ENCODE measurements at places on chromosomes 4 and X.

- no peak for DNase-seq
These were observed 703.6 kb upstream of the FAM241A start for GRCh38 chr4:111441687-111442086.

DNA sequence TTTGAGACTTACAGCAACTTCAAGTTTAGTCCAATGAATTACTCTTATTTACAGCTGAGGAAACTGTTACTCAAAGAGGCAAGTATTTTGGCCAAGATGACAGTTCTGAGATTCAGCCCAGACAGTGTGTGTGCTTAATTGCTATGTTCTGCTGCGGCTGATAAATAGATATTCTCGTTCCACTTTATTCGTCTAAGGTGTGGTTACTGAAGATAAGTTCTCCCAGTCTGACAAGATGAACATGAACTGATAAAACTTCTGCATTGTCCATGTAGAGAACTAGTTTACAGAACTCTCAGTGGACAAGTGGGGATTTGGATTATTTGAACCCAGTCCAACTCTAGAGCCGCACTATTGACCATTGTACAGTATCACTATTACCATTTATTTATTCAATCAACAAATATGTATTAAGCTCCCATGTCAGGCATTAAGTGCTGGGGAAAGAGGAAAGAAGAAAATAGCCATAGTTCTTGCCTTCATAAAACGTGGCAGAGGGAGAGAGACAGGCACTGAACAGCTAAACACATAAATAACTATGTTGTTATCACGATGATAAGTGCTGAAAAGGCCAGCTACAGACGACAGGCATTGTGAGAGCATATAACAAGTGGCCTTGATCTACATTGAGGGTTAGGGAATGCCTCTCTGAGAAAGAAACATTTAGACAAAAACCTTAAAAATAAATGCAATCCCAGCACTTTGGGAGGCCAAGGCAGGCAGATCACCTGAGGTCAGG, 4.0 kb upstream of the DHX15 start:
- no peak for DNase-seq

GRCh38 chrX:9466124-9466495, 1.3 kb downstream of the TBL1X start:
- peak; percentile 23 for DNase-seq

GRCh38 chr4:6591781-6592180, 16.8 kb downstream of the MAN2B2 start:
- DNase-seq: no peak

GRCh38 chrX:32170481-32170880, 1040.9 kb downstream of the DMD start:
- no peak for DNase-seq

GRCh38 chr4:139655116-139655515, 10.5 kb upstream of the MGST2 start:
- DNase-seq: peak; percentile 61

GRCh38 chr4:113293674-113294073, 244.2 kb downstream of the ANK2 start:
- no peak for DNase-seq

- no peak for DNase-seq
These were observed 27.8 kb upstream of the HNRNPD start for GRCh38 chr4:82401600-82401999.

GRCh38 chr4:183097231-183098018, 1.6 kb upstream of the WWC2 start:
- DNase-seq: no peak

- no peak for DNase-seq
These were observed 629.0 kb upstream of the ZFP42 start for GRCh38 chr4:187366530-187366929.

GRCh38 chr4:5753766-5754528, 42.9 kb downstream of the EVC start:
- DNase-seq: peak; percentile 95

GRCh38 chrX:150352114-150352513, 11.0 kb upstream of the MAMLD1 start:
- no peak for DNase-seq

- no peak for DNase-seq
These were observed 254.3 kb downstream of the PACRGL start for GRCh38 chr4:20954541-20954940.

DNA sequence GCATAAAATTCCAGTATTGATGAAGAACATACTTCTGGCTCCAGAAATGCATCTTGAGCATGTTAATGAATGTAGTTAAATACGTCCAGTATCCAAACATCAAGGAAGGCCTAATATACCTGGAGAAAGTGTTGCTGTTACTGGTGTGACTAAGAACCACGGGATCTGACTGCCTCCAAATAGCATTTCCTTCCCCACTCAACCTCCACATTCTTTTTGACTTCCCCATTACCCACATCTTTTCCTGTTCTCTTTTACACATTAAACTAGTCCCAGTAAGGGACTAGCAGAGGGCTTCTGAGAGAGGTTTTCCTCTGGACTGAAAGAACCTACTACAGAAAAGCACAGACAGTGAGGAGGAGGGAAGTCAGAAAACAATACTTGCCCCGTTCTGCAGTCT, 482.8 kb upstream of the HTR2C start:
- DNase-seq: peak; percentile 5

- DNase-seq: no peak
These were observed 1577.0 kb upstream of the TENM3 start for GRCh38 chr4:180665994-180666824.

DNA sequence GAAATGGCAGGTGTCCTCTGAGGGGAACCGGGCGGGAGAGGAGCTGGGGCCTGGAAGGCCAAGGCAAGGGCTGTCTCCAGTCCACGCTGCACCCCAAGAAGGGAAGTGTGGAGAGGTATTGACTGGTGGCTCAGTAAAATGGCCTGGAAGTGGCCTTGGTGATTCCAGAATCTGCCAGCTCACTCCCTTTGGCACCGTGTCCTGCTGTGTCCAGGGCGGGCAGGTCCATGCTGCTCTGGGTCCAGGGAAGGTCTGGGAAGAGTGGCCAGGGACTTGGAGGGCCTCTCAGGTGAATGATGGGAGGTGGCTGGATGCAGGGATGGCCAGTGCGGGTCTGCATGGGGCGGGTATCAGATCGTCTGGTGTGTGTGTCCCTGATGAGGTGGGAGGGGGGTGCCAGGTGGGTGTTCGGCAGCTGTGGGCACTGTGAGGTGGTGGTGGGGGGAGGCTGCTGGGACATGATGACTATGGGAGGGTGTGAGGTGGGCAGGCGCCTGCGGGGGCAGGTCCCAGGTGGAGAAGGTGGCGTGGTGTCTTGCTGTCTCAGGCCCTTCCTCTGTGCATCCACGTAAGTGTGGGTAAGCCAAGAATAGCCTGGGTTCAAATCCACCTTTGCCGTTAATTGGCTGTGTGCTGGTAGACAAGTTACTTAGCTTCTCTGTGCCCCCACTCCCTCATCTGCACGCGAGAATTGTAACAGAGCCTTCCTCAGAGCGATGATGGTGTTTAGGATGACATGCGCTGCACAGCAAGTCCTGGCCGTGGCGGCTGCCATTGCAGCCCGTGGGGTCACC, 17.7 kb downstream of the RGS12 start:
- DNase-seq: no peak

- no peak for DNase-seq
These were observed 357.1 kb upstream of the KLHL4 start for GRCh38 chrX:87160435-87161010.

GRCh38 chrX:150463566-150463965, 100.4 kb downstream of the MAMLD1 start:
- DNase-seq: no peak

DNA sequence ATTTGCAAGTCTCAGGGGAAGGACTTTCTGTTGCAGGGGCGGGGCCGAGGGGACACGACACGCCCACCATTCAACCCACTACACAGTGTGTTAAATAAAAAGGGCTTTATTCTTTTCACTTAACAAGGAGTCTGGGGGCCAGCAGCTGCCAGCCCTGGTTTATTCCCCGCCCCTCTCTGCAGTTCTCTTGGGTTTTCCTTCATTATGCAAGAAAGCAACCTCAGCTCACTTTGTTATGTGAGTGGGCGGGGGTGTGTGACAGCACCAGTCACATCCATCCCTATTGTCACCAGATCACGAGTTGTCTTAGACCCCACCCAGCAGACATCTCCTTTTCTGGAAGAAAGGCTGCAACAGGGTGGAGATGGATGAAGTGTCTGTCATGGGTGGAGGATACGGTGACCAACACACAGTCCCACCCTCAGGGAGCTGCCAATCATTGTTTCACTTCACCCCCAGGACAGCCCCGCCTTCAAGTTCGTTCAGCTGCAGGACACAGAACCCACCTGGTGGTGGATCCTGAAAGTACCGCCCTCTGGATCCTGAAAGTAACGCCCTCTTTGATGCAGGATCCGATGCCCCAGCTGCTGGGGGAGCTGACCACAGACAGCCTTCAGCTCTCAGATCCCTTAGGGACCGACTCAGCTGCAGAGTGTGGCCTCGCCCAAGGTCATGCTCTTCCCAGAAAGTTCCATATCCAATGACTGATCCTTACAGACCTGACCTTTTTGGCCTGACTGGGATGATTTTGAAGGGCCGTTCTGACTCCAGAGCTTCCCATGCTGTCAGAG, 79.6 kb downstream of the SMIM20 start:
- no peak for DNase-seq

- no peak for DNase-seq
These were observed 1.4 kb downstream of the DDX3X start for GRCh38 chrX:41335198-41335957.

DNA sequence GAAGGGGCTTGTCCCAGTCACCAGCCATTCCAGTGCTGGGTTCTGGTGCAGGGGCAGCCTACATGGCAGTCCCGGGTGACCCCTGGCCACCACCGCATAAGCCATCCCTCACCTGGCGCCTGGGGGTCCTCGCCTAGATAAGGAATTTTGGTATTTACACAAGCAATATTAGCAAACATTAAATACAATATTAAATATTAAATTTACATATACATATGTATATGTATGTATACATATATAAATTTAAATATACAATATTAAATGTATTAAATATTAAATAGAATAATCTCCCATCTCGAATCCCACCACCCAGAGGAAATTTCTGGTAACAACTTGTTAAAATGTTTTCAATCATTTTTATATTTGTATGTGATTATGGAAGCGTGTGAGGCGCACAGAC, 104.6 kb upstream of the AFAP1 start:
- no peak for DNase-seq

DNA sequence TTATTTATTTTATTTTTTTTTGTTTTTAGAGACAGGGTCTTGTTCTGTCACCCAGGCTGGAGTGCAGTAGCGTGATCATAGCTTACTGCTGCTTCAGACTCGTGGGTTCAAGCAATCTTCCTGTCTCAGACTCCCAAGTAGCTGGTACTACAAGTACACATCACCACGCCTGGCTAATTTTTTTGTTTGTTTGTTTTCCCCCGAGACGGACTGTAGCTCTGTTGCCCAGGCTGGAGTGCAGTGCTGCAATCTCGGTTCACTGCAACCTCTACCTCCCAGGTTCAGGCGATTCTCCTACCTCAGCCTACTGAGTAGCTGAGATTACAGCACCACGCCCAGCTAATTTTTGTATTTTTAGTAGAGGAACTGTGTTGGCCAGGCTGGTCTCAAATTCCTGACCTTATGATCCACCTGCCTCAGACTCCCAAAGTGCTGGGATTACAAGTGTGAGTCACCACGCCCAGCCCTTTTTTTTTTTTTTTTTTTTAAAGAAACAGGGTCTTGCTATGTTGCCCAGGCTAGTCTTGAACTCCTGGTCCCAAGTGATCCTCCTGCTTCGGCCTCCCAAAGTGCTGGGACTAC, 32.2 kb downstream of the COPS4 start:
- DNase-seq: no peak

DNA sequence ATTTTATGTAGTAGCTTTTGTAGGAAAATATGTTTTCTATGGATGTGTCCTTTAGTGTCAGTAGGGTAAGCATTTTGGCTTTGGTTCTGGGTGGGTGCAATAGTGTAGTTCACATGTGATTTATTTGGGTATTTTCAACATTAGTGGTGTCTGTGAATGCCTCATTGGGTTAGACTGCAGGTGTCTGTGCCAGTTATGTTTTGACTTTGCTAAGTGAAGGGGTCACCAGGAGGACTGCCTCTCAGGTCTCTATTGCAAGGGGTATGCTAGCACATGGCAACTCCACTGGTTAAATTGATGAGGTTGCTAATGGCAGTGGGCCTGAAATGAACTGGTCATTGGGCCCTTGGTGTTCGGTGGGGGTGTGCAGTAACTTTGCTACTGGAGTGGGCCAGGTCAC, 467.1 kb downstream of the NAF1 start:
- no peak for DNase-seq

DNA sequence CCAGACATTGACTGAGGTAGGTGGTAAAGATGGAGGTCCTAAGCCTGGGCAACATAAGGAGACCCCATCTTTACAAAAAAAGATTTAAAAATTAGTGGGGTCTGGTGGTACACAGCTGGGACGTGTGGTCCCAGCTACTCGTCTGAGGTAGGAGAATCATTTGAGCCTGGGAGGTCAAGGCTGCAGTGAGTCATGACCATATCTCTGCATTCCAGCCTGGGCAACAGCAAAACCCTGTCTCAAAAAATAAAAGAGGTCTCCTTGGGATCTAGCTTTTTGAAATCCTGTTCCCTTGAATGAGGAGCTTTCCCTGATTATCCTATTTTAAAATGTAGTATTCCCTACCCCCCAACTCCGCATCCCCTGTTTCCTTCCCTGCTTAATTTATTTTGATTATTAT, 78.7 kb upstream of the OGT start:
- no peak for DNase-seq

DNA sequence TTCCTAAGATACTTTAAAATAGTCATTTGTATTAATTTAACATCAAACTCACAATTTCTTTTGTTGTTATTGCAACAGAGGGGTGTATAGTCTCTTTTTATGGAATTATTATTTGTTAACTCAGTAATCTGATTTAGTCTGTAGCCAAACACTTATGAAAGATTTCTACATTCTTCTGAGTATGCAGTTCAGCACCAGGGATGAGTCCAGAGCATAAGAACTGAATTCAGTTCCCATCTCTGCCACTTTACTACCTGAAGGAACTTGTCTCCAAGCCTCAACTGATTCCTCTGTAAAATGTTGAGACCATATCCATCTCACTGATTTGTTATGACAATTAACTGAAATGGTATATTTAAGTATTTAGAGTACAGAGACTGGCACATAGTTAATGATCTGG, 45.5 kb downstream of the METTL14 start:
- no peak for DNase-seq

DNA sequence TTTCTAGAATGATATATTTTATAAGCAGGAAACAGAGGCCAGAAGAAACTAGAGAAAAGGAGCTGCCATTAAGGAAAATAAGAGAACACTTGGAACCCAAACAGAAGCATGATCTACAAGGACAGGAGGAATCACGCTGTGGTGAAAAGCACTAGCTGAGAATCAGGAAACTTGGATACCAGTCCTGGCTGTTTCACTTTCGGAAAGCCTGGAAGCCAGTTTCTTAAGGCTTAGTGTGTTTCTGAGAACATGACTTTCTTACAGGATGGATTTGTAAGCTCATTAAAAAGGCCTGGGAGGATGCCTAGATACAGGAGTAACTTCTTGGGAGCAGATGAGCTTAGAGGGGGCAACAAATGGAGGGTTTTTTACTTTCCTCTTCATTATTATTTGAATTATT, 36.9 kb downstream of the TLL1 start:
- no peak for DNase-seq

GRCh38 chrX:40105835-40106675, 8.3 kb upstream of the BCOR start:
- peak; percentile 27 for DNase-seq

- no peak for DNase-seq
These were observed 16.6 kb downstream of the P2RY8 start for GRCh38 chrX:1520350-1520749.

All from endothelial cell of umbilical vein (primary cell).